ENCODE measurements at places on chromosomes 13 and 19.

- DNase-seq, result no peak
Measured at GRCh38 chr19:37695144-37695899, 24.2 kb downstream of the ZNF607 start.

GRCh38 chr13:113527272-113527958 is 36.9 kb upstream of the DCUN1D2 start:
- DNase-seq, result no peak

- DNase-seq, result no peak
Measured at GRCh38 chr13:92938486-92939020, 288.1 kb upstream of the GPC6 start.

- no peak for DNase-seq
Measured at GRCh38 chr19:3968556-3969434, 2.1 kb downstream of the DAPK3 start.

- no peak for DNase-seq
Measured at GRCh38 chr19:17499648-17500446, 11.6 kb upstream of the PGLS start.

- no peak for DNase-seq
Measured at GRCh38 chr13:45781553-45782326, 69.8 kb downstream of the SIAH3 start.

GRCh38 chr13:111359237-111359915 is 38.9 kb downstream of the TEX29 start:
- no peak for DNase-seq

- DNase-seq, result no peak
Measured at GRCh38 chr13:33252135-33252534, 33.4 kb downstream of the STARD13 start.

DNA sequence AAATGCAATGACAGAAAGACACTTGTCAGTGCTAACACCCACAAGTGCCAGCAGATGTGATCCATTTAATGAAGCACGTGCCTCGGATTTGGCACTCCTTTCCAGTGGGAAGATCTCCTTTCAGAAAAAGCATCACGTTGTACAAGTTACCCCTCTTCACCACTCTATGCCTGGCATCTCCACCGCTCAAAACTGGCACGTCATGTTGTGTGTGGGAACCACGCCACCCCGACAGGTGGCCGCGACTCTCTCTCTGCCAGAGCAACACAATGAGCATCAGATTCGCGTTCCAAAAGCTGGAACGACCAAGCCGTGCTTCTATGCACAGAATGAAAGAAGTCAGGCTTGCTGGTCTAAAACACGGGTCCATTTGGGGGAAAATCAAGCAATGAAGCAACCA is 24.3 kb downstream of the TMTC4 start:
- DNase-seq, result no peak
